Lung (tissue), 17 donors: ENCODE measurements at places on chromosomes 3 and 15.

GRCh38 chr3:175484666-175485065 lies 625.5 kb downstream of the NAALADL2 start:
- DNase-seq = no peak

DNA sequence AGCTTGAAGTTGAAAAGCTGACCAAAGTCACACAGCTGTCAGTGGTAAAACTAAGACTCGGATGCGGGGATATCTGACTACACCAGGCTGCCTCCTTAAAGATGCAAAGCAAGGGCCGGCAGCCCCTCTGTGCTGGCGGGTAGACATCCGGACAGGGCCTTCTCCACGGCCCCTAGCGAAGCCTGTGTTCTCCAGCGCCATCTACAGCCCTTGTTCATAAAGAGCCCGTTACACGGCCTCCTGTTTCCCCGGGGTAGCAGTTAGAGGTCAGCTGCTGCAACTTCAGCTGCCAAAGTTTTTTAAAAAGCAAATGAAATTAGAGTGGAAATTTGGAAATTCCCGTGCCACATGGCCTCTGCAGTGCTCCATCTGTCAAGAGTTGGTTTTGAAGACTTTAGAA lies 383.0 kb downstream of the TBL1XR1 start:
- peak; percentile 79 for DNase-seq

- no peak for DNase-seq
Observed at GRCh38 chr3:72280876-72281275, 495.9 kb upstream of the PROK2 start.

GRCh38 chr3:43521941-43522340 lies 99.9 kb downstream of the ANO10 start:
- DNase-seq = no peak

- peak; percentile 52 for DNase-seq
Observed at GRCh38 chr3:28328188-28329151, 20.1 kb upstream of the ZCWPW2 start.

- DNase-seq = no peak
Observed at GRCh38 chr3:50382722-50383121, 23.4 kb upstream of the TMEM115 start.

- no peak for DNase-seq
Observed at GRCh38 chr3:153762411-153763235, 358.6 kb upstream of the ARHGEF26 start.

DNA sequence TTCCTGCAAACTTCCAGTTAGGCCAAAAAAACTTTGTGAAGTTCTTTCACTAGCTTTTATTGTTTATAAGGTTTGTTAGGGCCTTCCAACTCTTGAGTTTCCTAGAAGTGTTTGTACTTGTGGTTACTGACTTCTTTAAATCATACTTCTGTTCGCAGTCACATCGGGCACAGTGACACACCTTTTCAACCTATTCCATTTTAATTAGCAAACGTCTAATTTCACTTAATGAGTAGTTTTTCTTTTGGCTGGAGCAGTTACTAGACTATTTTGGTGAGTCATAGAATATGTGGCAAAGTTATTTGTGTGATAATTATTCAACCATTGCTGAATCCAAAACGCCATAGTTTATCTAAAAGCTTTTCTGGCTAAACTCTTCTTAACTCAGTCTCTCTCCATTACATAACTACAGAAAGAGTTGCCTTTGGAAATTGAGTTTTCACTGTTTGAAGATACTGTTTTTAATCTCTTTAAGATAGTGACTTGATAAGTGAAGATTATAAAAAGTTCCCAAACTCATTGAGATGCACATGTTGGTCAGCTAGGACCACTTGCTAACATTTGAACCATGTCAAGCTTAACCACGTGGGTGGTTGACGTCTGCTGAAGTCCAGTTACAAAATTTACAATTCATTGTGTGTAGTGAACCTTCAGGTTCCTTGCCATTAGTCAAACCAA lies 21.5 kb downstream of the CNOT10 start:
- DNase-seq = no peak

DNA sequence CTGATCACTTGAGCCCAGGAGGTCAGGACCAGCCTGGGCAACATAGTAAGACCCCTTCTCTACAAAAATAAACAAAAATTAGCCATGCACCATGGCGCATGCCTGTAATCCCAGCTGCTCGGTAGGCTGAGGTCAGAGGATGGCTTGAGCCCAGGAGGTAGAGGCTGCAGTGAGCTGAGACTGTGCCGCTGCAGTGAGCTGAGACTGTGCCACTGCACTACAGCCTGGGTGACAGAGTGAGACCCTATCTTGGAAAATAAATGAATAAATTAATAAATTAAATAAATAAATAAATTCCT lies 10.8 kb downstream of the SHISA5 start:
- DNase-seq = no peak

DNA sequence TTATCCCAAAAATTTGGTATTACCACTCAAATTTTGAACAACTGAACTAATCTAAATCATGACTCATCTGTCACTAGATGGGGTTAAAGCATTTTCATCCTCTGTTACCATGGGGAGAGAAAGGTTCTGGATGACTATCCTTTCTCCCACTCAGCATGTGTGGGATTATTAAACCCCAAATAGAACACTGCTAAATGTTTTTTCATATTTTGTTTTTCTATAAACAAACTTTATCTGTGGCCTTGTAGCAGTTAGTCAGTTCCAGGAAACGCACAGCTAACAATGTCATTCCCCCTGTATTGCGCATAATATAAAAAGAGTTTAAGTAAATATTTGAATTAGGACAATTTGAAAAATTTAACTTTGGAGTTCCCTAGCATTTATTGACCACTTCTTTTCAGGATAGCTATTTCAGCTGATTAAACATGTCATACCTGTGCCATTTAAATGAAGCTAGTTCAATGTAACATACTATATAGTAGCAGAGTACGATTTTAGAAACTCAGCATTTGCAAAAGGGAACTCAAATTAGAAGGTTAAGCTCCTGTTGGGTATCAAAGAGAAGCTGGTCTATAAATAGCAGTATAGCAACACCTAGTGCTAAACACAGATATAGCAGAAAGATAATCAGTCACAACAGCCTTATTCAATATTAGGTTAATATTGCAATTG lies 9.2 kb upstream of the TMEM212 start:
- no peak for DNase-seq

GRCh38 chr15:65805019-65805745 lies 13.1 kb upstream of the DENND4A start:
- DNase-seq = no peak

GRCh38 chr15:90306560-90306959 lies 41.1 kb downstream of the NGRN start:
- DNase-seq = no peak

DNA sequence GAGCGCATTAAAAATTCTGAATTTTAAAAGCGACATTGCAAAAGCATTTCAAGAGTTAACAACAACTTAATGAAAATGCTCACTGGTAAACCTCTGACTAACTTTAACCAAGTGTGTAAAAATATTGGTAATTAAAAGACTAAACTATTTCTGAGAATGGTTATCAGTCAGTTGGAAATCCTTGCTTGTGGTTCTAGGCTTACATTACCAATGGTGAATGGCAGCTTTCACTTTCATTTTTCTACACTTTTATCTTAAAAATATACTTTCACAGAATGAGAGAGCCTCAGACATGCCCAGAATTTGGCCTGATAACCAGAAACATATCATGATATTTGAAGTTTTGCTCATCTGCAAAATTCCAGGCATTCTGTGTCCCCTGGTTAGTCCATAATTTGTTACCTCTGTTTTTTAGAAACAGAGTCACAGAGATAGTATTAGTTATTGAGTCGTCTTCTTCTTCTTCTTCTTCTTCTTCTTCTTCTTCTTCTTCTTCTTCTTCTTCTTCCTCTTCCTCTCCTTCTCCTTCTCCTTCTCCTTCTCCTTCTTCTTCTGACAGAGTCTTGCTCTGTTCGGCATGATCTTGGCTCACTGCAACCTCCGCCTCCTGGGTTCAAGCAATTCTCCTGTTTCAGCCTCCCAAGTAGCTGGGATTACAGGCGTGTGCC lies 5.5 kb upstream of the RNF111 start:
- DNase-seq = no peak

DNA sequence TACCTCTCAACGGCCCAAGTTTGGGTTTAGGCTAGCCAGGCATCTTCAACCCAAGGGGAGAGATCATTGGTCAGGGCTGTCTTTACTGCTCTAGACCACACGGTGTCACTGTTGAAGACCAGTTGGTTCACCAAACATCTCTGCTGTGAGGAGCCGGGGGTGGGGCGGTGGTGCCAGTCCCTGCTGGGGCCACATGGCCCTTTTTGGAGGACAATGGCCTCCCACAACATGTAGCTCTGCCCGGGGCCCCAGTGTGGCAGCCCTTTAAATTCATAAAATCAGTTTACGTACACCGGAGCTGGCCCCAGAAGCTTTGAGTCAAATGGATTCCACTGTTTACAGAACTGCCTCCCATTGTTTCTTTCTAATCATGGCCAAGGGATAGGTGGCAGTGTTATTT lies 19.1 kb upstream of the TM4SF18 start:
- DNase-seq = no peak

DNA sequence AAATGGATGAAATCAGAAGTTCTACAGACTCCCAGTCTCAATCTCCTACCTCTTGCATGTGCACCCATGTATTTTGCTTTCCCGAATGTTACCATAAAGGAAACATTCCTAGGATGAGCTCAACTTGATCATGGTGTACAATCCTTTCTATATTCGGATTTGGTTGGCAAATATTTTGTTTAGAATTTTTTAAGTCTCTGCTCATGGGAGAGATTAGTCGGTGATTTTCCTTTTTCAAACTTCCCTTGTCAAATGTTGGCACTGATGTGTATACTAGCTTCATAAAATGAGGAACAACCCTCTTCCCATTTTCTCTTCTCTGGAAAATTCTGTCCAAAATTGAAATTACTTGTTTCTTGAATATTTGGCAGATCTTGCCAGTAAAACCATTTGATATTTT lies 317.6 kb upstream of the RASGRP1 start:
- DNase-seq = no peak
